ENCODE measurements at places on chromosomes 6 and 20.

GRCh38 chr6:12150812-12151432, 138.8 kb downstream of the HIVEP1 start:
- no peak for DNase-seq

DNA sequence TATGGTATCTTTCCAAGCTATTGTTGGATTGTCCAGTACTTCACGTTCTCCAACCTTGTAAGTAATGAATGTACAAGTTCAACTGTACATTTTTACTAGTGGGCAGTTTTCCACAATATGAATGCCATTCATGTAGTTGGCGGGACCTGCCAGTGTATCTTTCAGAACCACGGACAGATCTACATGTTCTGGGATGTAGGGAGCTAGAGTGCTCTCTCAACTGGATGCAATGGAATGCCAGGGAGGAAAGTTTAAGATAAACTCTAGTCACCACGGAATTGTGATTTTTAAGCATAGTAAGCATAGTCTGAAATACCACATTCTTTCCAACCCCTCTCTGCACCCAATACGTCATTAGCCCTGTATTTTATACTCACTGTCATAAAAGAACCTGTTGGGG, 21.5 kb upstream of the HLA-C start:
- no peak for DNase-seq

- DNase-seq: no peak
Measured at GRCh38 chr6:136244061-136244616, 6.0 kb downstream of the MTFR2 start.

- no peak for DNase-seq
Measured at GRCh38 chr6:118652051-118652615, 742 bp upstream of the CEP85L start.

Data from hematopoietic multipotent progenitor cell treated with erythropoietin and hydrocortisone succinate and interleukin-3 and kit ligand, for 15 days (in vitro differentiated cells).